ENCODE measurements at places on chromosomes 6 and 20. TPM values are rescaled to one million over a fixed set of nuclear protein-coding genes. Genes with fewer than 3 reads are reported as not detected.

The LHFPL5 gene
- not detected for polyA plus RNA-seq

The RALY gene
- 106 TPM for polyA plus RNA-seq

The MCM3 gene
- polyA plus RNA-seq = 28.4 TPM

DNA sequence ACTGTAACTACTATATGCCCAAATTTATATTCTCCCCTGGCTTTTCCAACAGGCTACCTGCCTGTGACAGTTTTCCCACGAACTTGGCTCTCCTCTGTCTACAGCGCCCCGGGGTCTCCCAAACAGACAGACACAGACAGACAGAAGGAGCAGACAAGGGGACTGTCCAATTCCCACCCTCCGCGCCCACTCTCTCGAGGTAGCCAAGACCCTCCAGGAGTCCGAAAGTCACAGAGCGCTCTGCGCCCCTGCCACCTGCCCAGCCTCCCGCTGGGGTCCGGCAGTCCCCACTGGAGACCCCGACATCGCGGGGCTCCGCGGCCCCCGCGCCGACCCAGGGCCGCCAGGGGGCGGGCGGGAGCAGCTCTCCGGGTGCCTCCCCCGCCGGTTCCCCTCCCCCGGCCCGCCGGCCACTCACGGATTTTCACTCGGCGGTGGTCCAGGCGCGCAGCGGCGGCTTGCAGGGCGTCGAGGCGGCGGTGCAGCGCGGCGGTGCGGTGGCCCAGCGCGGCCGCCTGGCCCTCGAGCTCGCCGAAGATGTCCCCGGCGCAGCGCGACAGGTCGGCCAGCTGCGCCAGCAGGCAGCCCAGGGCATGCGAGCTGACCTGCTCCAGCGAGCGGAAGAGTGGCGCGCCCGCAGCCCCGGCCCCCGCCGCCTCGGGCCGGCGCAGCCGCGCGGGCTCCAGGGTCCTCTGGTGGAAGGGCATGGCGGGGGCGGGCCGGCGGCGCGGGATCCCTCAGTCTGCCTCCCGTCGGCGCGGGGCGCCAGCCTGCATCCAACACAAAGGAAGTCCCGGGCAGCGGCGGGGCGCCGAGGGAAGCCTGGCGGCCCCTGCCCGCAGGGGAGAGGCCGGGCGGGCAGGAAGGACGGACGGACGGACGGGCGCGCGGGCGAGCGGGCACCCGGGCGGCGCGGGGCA is 81.3 kb upstream of the CCDC28A start:
- DNase-seq = no peak

DNA sequence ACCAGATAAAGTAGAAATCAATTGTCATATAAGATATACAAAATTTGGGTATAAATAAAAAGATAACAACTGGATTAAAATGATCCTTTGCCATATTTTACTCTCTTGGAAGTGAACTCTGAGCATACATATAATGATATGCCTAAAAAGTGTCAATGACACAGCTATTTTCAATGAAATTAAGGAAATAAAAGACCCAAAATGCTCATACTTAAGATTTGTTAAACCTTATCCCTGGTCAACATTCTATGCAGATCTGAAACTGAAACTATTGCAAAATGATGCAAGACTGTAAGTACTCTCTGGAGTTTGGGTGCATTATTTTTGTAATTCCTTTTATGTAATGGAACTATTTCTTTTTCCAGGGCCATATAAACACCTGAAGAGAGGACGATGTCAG is 119.0 kb upstream of the SGK1 start:
- DNase-seq = no peak

DNA sequence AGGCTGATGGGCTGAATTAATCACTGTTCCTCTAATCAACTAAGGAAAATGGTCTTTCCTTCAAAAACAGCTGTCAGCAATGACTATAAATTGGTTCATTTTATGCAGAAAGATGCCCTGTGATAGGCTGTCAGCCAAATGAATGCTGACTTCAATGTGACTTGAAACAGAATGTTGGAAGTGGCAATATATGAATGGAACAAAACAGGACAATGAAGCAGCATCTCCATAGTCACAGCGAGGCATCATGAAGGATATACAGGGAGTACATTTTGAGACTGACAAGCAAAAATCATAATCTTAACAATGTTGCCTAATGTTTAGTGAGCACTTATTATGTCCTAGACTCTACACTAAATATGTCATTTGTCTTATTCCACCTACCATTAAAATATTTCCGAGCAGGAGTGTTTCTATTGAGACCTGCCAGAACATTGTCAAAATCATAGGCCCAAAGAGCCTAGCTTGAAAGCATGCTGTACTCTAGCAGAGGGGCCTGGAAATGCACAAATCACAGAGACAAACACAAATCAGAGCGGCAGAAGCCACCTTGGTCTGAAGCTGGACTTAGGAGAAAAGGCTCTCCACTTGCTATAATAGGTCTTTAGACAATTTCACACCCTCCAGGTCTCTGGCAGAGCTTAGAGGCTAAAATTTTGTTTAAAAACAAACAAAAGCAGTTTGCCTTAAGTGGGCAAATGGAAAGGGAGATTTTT is 63.3 kb downstream of the FAM50B start:
- no peak for DNase-seq

DNA sequence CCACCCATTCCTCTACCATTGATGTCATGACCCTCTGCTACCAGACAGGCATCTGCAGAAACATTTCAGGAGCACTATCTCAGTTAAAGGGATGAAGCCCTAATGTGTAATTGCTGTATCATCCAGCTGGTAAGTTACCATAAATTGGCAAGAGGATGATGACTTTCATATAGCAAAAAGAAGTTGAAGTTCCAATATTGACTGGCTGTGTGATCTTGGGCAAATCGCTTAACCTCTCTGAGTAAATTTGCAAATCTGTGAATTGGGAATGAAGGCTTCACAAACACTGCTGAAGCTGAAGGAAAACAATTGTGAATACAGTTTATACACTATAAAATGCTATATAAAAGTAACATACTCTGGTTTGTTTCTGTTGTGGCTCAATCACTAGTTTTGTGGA is 89.5 kb upstream of the PHACTR1 start:
- no peak for DNase-seq

DNA sequence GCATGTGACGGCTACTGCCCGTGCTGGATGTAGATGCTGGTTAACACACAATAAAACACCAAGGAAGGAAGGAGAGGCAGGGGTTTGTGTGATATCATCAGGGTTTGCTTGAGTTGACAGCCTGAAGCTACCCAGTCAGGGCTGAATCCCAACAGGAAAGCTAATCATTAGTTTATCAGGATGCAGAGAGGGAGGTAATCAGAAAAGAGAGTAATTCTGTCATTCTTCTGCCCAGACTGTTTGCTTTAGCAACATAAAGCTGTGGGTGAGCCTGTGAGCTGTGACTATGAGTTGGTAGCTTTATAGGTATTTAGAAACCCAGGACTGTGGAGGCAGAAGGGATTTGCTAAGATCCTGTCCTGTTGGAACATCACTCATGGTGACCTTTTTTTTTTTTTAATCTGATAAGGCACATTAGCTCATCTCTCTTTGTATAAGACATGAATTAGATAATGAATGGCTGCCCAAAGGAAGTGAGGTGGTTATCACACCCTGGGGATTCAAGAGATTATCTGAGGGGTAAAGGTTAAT is 79.3 kb downstream of the CAP2 start:
- no peak for DNase-seq

- no peak for DNase-seq
Observed at GRCh38 chr20:48875914-48876240, 45.6 kb upstream of the ARFGEF2 start.

- no peak for DNase-seq
Observed at GRCh38 chr6:139841794-139842215, 467.4 kb upstream of the CITED2 start.

DNA sequence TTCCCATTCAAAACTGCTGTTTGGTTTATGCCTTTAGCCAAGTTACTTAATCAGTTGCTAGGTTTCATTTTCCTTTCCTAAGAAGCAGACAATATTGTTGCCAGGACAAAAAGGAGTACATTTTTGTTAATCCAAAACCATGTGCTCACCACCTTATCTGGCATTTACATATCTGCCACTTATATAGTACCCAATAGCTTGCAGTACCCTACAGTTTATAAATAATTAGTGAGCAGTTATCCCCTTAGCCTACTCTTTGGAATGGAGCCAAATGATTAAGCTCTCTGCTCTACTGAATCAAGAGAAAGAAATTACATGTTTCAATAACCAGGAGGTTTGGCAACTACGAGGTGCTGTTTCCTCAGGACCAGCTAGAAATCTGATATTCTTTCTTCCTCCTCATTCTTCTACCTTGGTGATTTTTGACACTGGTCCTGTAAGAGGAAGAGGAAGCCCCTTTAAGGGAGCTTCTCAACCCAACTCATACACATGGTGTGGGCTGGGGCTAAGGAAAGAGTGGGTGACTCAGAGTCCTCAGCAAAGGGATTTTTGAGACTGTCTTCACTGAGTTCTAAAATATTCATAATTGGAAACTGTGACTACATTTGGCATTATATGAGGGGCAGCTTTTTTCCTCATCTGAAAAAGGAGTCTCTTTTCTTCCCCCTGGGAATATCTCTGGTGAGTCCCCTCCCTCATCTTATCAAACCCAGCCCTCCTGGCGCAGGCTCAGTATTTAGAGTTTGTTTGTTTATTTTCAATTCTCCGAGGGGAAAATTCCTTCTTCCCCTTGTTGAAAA is 1.5 kb downstream of the ZNFX1 start:
- no peak for DNase-seq

DNA sequence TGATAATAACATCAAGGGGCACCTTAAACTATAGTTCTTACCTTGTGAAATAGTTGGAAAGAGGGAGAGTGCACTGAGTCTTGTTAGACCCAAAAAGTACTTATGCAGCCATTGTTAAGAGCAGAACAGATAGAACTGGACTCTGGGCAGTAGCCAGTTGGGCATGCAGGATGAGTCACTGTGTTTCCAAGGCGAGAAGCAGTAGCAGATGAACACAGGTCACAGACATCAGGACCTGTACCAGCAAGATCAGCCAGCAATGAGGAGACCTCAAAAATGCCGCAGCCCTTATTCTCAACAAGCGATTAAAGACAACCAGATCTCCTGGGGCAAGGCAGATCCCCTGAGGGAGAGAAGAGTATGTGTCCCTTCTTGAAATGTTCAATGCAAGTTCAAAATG is 79.0 kb downstream of the SAMD3 start:
- no peak for DNase-seq
